Spleen (tissue), 13 donors: ENCODE measurements at places on chromosomes 2 and 18.

GRCh38 chr2:26671691-26672090 is 20.8 kb upstream of the KCNK3 start:
- DNase-seq, result peak; percentile 20

DNA sequence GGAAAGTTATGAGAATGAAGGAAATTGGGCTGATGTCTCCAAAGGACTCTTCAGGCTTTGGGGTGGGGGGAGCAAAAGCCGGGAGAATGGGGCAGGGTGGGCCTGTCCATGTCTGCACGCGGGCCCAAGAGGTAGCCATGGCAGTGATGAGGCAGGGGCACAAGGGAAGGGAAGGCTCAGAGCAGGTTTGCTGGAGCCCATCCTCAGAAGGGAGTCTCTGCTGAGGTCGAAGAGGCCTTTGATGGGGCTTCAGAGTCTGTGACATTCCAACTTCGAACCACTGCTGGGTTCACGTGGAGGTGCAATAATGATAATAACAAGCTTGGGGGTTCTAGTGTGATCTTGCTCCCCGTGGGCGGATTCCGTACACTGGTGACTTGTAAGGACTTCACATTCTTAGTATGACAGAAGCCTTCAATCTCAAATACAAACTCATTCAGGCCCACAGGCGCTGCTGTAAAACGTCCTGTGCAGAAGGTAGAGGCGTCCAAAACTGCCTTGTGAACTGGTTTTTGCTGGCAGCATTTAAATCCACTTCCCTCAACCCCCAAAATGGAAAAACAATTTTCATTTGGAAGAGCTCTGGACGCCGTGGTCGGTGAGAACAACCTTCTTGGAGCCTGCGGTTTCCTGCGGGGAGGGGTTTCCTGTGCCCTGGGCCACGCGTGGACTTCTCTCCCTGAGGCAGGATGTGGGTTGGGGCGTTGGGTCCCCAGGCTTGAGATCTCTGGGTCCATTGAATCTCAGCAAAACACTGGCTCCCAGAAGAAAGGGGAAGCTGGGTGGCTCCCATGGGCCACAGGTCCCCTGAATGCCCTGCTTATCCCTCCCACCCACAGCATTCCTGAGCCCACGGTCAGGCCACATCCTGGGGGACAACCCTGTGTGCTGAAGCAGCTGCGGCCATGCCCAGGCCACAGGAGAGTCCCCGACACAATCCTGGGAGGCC is 151.0 kb downstream of the TPO start:
- DNase-seq, result peak; percentile 76

DNA sequence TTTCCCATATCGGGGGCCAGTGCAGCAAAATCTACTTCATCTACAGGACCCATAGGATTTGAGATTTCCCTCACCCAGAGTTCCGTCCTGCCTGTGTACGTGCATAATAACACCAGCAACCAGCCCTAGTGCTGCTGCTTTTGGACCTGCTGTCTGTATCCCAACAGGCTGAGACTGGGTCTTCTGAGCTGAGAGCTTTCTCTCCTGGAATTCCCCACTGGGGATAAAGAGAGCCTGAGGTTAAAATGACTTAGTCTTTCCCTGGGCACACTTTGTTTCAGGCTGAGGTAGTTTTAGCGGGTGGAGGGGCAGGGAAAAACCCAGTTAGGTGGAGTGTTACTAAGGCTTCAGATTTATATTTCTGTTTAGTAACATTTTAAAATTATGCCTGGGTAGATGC is 62.5 kb downstream of the SERTAD2 start:
- DNase-seq, result no peak

GRCh38 chr2:165827016-165827920 is 33.2 kb upstream of the GALNT3 start:
- no peak for DNase-seq

- no peak for DNase-seq
These were observed 55.8 kb upstream of the TMEM18 start for GRCh38 chr2:733001-733400.

GRCh38 chr2:99640635-99641151 is 150.9 kb upstream of the REV1 start:
- DNase-seq, result no peak

DNA sequence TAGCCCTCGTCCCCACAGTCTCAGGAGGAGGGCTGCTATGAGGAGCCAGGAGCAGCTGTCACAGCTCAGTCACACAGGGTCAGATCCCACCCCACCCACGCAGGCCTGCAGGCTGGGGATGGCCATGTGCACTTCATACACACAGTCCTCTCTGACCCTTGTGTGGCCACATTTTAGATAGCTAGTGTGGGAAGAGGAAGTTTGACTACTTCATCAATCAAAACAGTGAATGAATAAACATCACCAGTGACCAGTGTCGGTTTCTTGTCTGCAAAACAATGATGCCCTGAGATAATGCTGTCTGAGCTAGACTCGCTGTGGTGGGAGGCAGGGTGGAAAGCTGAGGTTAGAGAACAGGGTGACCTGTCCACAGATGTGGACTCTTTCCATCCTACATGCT is 107.1 kb downstream of the PIEZO2 start:
- DNase-seq, result no peak

- no peak for DNase-seq
These were observed 323.5 kb upstream of the TANK start for GRCh38 chr2:160836755-160837154.

- no peak for DNase-seq
These were observed 112.2 kb upstream of the EPAS1 start for GRCh38 chr2:46184794-46185583.

DNA sequence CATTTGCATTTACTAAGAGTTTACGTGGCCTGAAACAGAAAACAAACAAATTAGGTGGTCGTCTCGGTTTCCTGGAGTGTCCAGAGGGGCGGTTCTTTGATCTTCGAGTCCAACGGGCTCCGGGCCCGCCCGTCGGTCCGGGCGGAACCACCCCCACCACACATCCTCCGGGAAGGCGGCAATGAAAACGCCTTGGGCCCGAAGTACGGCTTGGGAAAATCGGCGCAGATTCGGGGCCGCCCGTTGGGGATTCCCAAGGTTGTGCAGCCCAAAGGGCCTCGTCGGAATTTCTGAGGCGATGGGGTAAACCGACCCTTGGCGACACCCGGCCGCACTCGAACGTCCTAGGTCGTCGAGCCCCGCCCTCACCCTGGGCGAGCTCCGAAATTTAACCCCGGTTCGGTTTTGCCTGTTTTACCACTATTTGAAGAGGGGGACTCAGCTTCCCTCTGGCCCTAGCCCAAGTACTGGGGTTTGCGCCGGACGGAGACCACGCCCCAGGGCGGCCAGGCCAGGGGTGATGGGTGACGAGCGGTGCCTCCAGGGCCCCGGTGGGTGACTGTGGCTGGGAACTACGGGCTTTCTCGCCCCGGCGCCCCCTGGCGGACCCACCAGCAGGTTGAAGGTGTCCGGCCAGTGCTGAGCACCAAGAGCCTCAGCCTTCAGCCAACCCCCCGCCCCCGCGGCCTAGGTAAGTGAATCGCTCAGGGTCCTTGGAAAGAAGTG is 1.9 kb upstream of the CFAP53 start:
- peak; percentile 97 for DNase-seq

DNA sequence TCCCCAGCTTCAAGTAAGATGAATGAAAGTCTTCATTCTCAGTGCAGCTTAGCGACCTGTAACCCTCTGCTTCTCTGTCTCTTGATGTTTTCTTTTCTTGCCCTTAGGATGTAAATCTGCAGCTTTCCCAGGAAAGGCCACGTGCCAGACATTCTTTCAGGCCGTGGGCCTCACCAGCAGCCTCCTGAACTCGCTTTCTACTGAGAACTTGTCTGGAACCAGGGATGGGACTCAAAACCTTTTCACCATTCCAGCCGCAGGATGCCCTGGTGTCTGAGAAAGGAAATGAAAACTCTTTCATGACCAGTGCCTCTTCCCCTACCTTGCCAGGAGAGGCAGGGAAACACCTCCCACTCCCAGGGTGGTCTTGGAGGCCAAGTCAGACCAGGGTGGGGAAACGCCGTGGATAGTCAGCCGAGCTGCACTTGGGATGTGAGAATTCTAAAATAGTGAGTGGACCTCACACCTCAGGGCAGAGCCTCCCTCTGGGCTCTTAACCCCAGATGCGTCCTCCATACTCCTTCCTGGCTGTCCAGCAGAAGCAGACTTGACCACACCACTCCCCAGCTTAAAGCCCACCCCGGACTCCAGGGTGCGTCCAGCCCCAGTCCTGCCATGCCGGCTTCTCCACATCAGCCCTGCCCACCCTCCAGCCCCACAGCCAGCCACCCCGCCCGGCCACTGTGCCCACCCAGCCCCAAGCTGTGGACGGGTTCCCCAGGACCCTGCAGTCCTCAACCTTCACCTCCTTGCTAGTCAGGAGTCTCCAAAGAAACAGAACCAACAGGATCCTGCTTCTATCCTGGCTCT is 115.5 kb downstream of the TWIST2 start:
- DNase-seq, result no peak

DNA sequence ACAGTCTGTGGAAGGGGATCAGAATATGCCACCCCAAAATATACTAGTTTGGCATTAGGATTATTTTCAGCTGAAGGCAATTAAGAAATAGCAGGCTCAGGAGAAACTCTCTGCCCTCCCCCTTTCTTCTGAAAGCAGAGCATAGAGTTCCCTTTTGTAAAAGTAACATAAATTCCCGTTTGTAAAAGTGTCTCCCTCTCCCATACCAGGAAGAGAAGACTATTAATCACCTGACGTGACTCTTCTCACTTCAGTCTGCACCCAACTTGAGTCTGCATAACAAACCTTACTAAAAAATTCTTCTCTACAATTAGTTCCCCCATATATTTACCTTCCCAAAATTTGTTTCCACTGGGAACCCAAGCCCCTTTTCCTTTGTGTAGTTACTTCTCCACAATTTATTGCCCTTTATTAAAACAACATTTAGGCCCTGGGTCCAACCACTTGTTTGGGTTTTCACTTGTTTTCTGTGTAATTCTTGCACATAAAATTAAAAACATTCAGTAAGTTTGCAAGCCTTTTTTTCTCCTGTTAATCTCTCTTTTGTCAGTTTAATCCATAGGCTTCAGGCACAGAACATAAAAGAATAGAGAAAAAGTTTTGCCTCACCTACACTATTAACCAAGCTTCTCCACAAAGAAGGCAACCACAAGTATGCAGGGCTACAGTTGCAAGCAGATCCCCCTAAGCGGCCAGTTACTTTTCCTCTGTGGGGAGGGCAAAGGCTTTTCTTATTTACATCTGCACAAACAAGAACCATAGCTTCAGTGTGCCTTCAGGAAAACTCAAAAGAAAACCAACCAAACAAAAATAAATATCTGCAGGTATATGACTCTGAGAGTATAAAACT is 107.6 kb upstream of the MSH2 start:
- DNase-seq, result no peak

DNA sequence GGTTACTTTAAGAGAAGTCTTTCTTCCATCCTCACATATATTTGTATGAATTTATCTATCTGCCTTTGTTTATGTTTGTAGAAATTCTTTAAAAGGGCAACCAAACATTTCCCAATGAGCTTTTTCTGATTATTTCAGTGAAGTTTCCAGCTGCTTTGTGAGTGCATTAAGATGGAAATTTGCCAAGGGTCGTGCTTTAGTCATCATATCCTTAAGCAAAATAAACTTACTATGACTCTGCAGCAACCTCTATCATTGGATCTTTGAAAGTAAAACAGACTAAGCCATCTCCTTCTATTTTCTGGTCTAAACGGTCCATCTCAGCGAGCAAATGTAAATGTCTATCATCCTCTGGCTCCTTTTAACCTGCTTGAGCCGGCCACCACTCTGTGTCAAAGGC is 489.3 kb downstream of the SOX11 start:
- DNase-seq, result no peak

DNA sequence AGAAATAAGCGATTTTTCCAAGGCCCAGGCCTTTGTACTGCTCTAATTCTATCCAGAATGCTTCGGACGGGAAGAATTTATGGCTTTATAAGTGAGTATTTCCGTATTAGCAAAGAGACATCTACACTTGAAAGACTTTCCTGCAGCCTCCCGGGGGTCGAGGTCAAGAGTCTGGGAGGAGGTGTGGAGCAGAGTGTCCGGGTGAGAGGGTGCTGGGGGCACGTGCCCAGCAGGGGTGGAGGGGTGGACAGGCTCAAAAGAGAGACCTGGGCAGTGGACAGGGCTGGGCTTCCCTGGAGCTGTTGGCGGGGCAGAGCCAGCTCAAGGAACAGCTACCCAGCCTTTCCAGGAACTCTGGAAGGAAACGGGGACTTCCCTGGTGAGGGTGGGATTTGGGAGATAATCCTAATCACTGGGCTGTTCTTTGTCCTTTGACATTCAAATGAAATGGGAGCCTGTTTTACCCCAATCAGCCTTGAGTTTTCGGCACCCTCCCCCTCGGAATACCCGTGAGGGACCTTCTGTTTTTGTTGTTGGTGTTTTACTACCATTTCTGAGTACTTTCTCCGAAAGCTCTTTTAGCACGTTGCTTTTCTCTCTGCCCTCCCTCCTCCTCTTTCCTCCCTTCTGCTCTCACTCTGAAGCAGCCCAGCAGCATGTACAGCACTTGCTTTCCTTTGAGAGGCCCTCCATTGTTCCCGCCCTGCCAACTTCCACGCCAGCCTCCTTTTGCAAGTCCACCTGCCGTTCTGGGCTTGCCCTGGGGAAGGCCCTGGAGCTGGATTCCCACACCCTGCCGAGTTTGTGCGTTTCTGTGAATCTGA is 164.7 kb downstream of the AGAP1 start:
- no peak for DNase-seq

DNA sequence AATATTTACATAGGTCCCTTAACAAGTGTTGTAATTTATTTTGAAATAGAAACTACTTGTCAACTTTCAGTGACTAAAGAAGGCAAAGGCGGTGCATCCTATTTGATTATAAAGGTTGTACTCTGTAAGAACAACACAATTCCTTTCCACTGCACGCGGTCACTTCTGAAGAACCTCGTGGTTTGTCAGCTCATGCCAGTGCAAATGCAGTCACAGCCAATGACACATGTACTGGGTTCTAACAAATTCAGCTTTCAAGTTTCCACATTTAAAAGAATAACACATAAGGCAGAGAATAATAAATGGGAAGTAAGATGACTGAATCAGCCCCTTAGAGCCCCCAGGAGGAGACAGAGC is 39.7 kb downstream of the CYB5A start:
- no peak for DNase-seq

DNA sequence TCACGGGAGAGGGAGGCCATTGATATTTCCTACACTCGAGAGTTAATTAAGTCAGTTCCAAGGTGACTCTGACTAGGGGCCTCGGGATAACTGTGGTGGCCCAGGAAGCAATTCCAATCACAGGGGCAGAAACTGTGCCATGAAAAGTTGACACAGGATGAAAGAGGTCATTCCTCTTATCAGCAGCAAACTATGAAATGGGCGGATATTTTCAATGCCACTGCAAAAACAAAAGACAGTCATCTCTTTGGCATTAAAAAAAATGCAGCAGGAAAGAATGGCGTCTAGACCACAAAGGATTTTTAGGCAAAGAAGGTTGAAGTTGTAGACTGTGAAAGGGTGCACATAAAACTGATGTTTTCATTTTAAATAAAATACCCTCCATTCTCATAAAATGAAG is 50.0 kb downstream of the TGIF1 start:
- DNase-seq, result no peak

DNA sequence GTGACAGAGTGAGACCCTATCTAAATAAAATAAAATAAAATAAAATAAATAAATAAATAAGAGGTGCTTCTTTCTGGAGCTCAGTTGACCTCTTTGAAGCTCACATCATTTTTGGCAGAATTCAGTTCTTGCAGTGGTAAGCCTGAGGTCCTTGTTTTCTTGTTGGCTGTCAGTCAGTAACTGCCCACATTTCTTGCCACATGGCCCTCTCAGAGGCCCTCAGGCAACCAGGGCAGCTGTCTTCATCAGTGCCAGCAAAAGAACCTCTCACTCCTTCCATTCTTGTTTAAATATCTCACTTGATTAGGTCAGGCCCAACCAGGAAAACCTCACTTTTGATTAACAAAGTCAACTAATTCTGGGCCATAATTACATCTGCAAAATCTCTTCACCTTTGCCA is 53.2 kb downstream of the RAPGEF4 start:
- DNase-seq, result no peak

- no peak for DNase-seq
These were observed 391.7 kb upstream of the CYRIA start for GRCh38 chr2:17057109-17058017.
